ELR (cell line): ENCODE measurements at places on chromosomes 3 and 15.

GRCh38 chr3:76107935-76108570 lies 322.7 kb upstream of the ZNF717 start:
- DNase-seq = peak; percentile 59

DNA sequence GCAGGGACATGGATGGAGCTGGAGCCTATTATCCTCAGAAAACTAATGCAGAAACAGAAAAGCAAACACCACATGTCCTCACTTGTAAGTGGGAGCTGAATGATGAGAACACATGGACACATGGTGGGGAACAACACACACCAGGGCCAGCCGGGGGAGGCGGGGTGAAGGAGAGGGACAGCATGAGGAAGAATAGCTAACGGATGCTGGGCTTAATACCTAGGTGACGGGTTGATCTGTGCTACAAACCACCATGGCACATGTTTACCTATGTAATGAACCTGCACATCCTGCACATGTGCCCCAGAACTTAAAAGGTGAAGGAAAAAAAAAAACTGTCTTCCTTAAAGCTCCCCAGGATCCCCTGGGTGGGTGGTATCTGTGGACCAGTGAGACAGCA lies 87.1 kb downstream of the ADAMTS17 start:
- DNase-seq = no peak

GRCh38 chr15:65857718-65858402 lies 11.4 kb upstream of the RAB11A start:
- no peak for DNase-seq

DNA sequence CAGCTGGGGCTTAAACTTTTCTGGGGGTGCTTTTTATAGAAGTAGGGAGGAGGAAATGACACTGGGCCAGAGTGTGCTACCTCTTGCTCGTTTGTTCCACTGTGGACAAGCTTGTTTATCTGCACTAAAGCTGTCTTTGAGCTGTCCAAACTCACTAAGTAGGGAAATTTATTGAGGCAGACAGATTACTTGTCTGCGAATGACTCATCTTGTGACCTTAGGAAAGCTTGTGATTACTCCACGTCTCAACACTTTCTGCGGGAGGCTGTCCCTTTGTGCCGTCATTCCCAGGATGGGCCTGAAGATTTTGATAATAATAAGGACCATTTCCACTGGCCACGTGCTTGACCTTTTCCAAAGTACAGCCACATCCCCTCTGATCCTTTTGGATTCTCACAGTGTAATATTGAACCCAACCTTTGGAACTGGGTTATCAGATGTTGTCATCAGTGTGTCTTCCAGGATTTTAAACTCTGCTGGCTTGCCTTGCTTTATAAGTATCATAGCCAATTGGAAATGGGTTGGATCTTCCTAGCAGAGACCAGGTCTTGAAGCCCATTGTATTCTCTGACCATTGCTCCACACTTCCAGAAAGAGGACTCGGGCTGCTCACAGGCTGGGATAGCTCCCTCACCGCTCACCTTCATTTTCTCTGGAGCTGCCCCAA lies 84.7 kb downstream of the AGBL1 start:
- no peak for DNase-seq

- no peak for DNase-seq
Observed at GRCh38 chr3:10774825-10775224, 41.2 kb upstream of the SLC6A11 start.

GRCh38 chr3:49255718-49256511 lies 21.1 kb downstream of the C3orf62 start:
- no peak for DNase-seq

- peak; percentile 61 for DNase-seq
Observed at GRCh38 chr3:15325228-15325627, 7.2 kb downstream of the SH3BP5 start.

DNA sequence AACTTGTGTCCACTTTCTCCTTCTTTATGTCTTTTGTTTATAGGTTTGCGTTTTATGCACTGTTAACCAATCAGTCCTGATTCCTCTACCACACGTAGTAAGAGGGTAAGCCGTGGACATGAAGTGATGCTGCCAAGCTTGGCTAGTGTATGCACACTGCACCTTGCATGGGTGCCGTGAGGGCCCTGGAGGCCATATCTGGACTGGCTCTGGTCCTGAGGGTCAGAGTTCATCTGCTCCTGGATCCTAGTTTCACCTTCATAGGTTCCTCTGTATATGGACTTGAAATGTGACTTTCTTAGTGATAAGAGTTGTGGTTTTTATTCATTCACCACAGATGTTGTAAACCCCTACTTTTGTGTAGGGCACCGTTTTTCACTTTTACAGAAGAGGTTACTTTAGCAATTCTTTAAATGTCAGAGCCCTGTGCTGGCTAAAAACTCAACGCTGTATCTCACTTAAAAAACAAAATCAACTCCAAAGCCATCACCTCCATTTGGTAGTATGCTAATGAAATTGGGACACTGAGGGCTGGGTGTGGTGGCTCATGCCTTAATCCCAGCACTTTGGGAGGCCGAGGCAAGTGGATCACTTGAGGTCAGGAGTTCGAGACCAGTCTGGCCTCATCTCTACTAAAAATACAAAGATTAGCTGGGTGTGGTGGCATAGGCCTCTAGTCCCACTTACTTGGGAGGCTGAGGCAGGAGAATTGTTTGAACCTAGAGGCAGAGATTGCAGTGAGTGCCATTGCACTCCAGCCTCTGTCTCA lies 22.9 kb downstream of the SIAH2 start:
- DNase-seq = no peak

GRCh38 chr3:76638006-76638405 lies 401.9 kb upstream of the ROBO2 start:
- peak; percentile 39 for DNase-seq

DNA sequence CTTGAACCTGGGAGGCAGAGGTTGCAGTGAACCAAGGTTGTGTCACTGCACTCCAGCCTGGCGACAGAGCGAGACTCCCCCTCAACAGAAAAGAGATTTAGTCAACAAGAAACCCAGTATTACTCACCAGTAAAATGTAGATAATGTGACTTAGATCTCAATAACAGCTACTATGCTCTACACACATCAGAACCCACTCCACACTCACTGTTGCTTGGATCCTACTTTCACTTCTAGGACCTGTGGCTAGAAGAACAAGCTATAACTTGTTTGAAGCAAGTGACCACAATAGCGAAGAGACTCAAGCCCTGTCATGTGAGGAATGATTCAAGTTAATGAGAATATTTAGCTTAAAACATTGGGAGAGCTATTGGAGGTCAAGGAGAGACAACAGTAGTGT lies 100.7 kb downstream of the ANXA2 start:
- DNase-seq = no peak

DNA sequence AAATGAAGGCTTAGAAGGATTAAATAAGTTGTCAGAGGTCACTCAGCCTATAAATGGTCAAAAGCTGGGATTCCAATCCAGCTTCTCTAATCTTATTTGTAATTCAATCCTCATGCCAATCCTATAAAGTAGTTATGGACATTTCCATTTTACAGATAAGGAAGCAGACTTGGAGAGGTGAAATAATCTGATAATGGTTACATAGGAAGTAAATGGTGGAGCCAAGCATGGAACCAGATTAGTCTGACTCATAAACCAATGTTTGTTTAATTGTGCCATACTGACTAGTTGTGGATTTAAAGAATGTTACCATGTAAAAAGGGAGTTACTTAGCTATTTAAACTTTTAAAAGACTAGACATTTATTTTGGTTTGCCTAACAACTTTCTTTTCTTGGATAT lies 59.7 kb downstream of the KCNAB1 start:
- peak; percentile 52 for DNase-seq

- DNase-seq = no peak
Observed at GRCh38 chr15:64224511-64224910, 61.7 kb upstream of the PPIB start.

DNA sequence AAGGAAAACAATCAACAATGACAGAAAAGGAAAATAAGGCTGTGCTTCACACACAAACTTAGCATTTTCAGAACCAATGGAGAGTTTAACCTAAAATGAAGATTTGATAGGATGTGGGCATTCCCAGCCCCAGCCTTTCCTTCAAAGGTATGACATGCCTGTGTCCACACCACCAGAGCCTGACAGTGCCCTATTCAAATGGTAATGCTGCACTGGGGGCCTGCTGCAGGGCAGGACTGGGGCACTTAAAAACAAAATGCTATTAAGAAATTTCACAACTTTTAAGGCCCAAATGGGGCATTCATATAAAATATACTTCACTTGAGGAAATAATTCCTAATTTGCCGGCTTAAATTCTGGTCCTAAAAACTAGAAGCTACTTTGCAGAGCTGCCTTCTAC lies 30.9 kb upstream of the TKT start:
- no peak for DNase-seq

DNA sequence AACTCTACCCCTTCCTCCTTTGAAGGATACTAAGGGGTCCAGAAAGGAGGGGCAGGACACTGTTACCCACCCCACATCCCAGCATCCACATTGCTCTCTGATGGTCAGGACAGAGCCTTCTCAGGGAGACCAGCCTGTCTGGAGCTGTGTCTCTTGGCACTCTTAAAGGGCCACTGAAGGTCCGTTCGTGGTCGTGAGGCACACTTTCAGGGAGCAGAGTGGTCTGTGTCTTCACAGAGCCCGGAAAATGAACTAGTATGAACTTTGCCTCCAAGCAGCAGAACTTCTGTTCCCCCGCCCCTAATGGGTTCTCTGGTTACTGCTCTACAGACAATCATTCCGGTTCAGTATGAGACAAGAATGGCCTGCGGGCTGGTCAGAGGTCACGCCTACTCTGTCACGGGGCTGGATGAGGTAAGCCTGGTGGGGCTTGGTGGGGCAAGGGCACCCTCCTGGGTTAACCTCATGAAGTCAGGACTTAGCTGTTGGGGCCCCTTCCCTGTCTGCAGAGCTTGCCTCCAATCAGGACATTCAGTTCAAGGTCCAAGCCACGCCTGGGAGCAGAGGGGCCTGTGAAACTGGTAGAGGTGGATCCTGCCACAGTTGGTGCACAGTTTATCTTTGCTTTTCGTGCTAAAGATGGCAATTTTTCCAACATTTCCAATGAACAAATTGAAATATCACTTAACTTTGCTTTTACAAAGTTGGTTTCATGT lies 33.2 kb downstream of the CAPN3 start:
- no peak for DNase-seq

DNA sequence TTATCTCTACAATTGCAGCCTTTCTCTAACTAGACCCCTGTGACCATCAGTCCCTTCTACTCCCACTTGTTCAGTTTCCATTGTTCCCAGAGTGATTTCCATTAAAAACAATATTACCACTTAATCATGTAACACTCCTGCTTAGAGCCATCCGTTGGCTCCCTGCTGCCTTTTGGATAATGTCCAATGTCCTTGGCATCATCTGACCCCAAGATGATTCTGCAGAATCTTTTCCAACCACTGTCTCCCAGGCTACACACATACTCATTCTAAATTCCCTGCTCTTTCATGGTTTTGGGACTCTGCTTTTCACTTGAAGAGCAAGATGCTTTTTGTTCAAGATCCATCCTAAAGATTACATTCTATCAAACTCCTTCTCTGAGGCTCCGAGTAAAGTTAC lies 7.1 kb downstream of the KCNH8 start:
- DNase-seq = no peak

DNA sequence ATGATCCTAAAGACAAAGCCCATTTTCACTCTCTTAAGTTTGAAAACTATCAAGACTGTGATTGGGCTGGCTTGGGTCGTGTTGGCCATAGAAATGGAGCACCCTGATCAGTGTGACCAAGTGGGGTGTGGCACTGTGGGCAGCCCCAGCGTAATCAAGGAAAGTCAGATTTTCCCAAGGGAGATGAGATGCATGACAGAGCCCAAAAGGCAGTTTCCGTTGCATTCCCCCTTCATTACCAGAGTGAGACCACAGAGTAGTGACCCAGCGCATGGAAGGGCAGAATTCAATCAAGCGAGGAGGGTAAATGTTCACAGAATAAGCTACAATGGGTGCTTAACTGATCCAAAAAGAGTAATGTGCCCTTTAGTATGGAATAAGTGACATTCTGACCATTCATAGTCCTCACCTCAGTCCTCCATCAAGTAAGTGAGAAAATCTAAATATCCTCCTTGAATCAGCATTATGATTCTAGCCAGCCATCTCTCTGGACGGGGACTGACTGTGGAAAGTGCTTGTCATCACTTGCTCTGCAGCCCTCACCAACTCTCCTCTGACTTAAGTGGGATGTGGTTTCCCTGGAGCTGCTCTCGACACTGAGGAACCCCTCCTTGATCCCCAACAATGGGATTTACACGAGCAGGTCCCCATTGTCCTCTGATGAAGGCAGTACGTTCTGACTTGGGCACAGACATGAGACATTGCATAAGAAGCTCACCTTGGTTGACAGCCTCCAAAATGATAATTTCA lies 430.5 kb downstream of the OCA2 start:
- DNase-seq = no peak

DNA sequence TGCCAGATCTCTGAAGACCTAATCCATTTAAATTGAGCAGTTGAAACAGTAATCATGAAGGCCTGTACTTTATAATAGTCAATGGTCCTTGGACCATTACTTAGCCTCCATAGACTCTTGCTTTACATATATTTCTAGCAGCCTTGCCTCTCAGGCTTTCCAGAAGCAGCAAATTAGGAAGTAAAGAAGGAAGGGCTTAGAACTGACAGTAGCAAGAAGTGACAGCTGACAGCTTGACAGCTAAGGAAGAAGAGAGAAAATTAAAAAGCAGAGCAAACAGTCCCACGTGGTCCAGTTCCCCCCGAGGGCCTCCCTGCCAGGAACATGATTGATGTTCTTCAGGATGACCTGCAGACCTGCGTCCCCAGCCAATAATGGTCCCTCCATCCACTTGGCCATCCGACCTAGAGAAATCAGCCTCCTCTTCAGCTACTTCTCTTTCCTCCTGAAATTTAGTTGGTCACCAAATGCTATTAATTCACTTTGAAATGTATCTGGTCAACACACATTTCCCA lies 15.0 kb upstream of the PSMD6 start:
- DNase-seq = no peak

DNA sequence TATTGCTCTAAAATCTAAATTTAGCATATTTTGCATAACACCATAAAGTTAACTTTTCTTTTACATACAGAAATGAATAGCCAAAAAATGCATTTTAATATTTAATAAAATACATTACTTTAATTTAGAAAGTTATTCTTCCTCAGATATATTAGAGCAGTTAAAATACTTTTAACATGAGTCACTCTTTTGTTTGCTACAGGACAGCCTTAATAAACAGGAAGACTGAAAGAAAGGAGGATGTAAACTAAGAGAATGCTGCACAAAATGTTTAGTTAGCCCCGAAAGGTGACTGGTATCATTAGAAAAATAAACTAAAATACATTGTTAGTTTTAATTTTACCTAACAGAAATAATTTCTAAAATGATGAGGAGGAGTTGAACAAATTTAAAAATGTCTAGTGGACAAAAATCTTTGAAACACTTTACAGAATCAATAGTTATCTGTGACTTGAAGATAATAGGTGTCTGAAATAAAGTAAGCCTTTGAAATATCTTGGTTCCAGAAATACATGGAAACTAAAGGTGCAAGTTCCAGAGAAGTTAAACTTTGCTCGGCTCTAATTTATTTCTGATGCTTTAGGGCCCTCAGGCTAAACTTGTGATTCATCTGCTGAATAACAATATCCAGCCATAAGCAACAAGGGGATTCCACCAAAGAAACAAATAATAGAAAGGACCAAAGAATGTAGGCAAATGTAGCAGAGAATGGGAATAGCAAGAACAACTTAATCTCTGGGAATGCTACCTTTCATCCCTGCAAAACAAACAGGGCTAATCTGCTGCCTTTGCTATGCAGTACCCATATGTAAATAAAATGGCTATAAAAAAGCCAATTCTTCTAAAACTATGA lies 138.3 kb upstream of the UBP1 start:
- peak; percentile 85 for DNase-seq
